Pulmonary artery endothelial cell (primary cell): ENCODE measurements at places on chromosomes 1 and 21. TPM values are rescaled to one million over a fixed set of nuclear protein-coding genes. Genes with fewer than 3 reads are reported as not detected.

C1orf232 gene
- not detected in 2 replicates for total RNA-seq

TOR3A gene
- total RNA-seq = 28.0 and 34.8 TPM in 2 replicates

CHIA gene
- not detected in 2 replicates for total RNA-seq

LCE2B gene
- total RNA-seq = not detected in 2 replicates

SLC45A3 gene
- total RNA-seq = 8.3 and 9.8 TPM in 2 replicates

DNA sequence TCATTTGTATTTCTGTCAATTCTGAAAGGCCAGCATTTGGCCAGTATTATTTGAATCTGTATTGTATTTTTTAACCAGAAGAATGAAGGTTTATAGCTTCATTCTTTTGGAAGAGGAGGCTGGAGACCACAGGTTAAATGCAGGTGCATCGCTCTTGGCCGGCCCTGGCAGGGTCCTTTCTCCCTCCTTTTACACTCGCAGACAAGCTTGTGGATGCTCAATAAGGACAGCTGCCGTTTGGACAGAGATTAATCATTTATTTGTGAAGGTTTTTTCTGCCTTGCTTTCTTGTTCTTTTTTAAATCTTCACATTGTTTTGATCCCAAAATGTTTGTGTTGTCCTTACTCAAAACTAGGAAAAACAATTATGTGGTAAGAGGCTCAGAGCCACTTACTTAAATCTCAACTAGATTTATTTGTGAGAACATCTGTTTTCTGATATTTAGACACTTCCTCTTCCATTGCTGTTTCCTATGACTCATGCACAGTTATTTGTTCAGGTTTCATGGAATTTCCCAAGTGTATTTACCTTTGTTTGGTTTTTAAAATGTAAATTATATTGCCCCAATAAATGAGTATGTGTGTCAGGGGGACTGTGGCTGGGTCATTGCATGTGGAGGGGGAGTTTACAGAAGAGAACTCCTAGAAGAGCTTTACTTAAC is 46.7 kb upstream of the LAMC2 start:
- peak; percentile 87 for DNase-seq

DNA sequence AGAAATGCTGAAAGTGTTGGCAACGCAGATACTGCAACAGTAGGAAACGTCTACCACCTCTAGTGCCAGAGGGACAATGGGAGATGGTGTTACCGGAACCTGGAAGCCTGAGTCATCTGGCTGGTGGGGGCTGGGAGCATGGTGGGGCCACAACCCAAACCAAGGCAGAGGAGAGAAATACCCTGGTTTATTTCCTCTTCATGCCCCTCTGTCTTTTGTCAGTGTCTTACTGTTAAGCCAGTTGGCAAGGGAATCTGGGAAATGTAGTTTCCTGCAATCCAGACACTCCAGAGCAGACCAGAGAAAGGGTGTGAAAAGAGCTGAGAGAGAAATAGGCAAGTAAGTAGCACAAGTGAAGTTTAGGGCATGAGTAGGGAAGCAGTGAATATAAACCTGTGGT is 14.8 kb downstream of the DNTTIP2 start:
- DNase-seq = no peak

- no peak for DNase-seq
Observed at GRCh38 chr1:210726621-210727020, 397.9 kb downstream of the HHAT start.

DNA sequence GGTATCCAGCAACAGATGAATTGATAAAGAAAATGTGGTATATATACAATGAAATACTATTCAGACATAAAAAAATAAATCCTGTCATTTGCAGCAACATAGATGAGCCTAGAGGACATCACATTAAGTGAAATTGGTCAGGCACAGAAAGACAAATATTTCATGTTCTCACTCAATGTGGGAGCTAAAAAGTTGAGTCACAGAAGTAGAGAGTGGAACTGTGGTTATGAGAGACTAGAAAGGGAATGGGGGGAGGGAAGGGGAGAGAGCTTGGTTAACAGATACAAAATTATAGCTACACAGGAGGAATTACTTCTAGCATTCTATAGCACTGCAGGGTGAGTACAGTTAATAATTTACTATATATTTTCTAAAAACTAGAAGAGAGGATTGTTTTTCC is 37.1 kb upstream of the SERPINC1 start:
- DNase-seq = no peak
